ENCODE measurements at places on chromosomes 4 and X.

DNA sequence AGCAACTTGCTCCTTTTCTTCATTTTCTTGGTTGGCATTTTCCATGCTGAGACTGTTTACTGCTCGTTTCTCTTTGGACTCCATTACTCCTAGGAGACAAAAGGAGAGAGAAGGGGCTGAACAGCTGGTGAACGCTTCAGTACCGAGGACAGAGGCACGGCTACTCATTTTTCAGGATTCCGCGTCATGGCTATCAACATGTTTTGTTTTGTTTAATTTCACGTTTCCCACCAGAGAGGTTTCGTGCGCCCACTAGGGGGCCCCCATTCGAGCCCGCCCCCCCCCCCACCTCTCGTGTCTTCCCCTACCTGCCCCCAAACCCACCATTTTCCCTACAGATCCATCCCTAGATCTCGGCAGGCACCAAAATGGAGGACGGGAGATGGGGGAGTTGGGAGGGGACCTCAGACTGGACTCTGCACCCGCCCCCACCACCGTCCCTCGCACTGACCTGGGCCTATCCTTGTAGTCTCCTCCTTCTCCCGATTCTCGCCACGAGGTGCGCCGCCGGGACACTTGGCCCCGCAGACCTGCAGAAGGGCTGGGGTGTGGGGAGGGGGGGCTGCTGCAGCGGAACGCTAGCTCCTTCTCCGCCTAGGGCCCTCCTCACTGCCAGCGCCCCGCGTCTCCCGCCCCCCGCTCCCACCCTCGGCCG is 653 bp downstream of the BEX1 start:
- DNase-seq: peak; percentile 9

DNA sequence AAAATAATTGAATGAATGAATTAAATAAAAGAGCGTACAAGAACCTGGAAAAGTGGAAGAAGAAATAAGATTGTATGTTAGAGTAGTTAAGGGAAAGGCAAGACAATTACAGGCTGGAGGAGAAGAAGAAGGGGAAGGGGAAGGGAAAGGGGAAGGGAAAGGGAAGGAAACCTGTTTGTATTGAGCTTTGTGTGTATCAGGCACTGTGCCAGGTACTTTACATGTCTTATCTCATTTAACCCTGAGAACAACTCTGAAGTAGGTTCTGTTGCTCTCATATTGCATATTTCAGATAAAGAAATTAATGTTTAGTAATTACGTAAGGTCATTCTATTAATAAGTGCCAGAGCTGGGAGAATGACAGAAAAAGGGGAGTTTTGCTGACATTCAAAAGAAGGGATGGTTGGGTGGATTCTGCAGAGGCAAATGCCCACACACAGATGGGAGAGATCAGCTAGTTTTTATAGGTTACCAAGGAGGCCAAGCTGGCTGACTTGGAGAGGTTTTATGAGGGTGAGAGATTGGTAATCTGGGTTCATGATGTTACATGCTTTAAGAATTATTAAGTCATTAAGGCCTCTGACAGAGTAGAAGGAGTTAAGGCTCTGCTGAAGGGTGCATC is 92.3 kb upstream of the LCORL start:
- no peak for DNase-seq

GRCh38 chr4:26013629-26014028 is 99.6 kb downstream of the SMIM20 start:
- DNase-seq: no peak

DNA sequence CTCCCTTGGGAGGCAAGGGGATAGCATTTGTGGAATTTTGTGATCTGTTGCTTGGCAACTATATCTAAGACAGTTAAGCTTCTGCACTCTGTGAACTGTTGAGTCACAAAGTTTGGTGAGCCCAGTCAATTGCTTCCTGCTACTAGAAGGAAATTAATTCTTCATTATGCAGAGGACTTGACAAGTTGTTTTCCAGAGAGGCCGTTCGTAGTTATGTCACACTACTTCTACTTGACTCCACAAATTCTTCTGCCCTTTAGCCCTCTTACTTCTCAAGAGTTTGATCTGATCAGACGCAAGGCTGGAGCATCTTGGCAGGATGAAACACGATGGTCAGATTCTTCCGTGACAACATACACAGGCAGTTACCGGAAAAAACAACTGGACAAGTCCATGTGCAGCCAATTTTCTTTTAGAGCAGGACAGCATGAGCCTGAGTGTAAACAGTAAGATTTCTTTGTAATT is at the start of gene C4orf51:
C4orf51 (plus strand) TSS at position 156 of the 465 bp plus-strand sequence; CDS start at position 214, 58 bp downstream.
- peak; percentile 60 for DNase-seq

DNA sequence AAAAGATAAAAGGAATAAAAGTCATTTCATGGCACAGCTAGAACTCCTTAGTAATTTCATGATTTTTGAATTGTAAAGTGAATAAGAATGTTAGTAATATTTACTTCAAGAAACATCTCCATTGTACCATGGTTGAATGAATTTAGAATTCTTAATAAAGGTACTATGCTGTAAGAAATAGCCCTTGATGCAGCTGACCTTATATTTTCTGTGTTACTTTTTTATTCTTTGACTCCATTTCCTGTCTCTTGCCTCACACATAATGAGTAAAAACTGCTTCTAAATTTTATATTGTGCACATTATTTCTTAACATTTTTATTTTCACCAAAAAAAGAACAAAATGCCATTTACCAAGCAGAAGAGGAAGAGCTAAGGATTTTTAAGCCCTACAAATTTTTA is 81.9 kb upstream of the PDHA2 start:
- no peak for DNase-seq

DNA sequence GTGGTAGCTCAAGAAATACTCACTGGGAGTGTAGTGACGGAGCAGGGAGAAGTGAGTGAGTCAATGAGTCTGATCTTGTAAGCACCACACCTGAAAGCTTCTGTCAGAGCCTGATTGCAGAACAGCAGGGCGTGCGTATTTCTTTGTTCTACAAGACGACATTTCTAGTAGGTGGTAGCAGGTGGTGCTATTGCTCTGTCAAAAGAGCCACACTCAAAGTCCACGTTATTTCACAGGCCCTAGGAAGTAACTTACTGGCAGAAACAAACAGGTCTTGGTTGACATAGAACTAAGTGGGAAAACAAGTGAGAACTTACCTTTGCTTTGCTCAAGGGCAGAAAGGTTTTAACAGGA is 46.4 kb upstream of the SPRY1 start:
- DNase-seq: no peak

DNA sequence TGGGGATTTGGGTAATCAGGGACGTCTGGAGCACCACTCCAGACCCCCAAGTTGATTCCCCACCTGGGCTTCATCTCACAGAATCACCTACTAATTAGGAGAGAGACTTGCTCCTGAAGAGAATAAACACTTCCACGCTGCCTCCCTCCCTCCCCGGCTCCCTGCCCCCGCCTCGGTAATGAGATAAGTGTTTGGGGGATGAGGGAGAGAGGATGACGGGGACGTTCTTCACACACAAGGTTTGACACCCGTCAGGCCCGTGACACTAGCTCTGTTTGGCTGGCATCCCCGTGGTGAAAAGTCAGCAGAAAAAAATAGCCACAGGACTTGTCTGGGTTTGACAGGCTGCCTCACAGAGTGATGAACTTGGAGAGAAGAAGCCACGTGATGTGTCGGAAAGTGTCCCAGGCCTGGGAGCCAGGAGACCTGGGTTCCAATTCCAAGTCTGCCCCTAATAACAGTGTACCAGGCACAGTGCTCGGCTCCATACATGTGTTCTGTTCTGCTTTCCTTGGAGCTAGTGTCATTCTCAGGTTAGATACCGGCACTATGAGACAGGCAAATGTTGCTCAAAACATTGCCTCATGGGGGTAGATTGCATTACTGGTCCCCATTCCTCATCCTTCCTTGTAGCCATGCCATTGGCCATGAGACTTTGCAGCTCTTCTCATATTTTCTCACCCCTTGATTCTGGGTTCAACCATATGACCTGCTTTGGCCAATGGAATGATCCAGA is 578.0 kb downstream of the BCOR start:
- no peak for DNase-seq

DNA sequence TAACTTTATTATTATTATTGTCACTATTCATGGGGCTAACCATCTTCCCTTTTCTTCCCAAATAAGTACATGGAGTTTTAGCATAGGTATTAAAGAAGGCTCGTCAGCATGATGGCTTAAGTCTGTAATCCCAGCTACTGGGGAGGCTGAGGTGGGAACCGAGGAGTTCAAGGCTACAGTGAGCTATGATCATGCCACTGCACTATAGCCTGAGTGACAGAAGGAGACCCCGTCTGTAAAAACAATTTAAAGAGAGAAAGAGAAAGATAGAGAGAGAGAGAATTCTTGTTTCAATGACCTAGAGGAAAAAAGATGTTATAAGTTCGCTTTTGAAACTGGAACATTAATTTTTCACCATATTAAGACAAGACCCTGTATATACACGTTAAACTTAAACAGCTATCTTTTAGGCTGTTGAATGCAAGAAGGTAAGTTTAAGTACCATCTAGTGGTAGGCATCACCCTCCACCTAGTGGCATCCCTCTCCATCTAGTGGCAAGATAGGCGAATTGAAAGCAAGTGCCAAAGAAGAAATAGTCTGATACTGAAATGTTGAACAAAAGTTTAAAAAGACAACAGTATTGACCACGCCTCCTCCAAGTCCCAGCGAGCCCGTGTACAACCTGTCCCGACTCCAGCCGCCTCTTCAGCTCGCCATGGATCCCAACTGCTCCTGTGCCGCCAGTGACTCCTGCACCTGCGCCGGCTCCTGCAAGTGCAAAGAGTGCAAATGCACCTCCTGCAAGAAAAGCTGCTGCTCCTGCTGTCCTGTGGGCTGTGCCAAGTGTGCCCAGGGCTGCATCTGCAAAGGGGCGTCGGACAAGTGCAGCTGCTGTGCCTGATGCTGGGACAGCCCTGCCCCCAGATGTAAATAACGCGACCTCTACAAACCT is 26.0 kb upstream of the YTHDC1 start:
- peak; percentile 47 for DNase-seq

- DNase-seq: no peak
Observed at GRCh38 chrX:16702700-16703599, 9.5 kb downstream of the CTPS2 start.

DNA sequence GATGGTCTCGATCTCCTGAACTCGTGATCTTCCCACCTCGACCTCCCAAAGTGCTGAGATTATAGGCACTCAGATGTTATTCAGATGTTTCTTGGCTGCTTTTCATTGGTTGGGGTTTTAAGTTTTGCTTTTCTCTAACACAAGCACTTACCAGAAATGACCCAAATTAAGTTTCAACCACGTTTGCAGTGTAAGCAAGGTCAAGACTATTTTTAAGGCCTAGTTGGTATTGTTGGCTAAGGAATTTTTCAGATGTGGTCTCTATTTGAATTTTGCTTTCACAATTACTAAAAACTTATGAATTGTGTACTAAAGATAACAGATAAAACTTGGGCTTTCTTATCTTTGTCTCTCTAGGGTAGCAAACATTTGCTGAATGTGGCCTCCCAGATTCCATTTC is 1756.9 kb upstream of the TENM3 start:
- DNase-seq: no peak

- peak; percentile 59 for DNase-seq
Observed at GRCh38 chr4:94516067-94516466, 64.3 kb downstream of the PDLIM5 start.

DNA sequence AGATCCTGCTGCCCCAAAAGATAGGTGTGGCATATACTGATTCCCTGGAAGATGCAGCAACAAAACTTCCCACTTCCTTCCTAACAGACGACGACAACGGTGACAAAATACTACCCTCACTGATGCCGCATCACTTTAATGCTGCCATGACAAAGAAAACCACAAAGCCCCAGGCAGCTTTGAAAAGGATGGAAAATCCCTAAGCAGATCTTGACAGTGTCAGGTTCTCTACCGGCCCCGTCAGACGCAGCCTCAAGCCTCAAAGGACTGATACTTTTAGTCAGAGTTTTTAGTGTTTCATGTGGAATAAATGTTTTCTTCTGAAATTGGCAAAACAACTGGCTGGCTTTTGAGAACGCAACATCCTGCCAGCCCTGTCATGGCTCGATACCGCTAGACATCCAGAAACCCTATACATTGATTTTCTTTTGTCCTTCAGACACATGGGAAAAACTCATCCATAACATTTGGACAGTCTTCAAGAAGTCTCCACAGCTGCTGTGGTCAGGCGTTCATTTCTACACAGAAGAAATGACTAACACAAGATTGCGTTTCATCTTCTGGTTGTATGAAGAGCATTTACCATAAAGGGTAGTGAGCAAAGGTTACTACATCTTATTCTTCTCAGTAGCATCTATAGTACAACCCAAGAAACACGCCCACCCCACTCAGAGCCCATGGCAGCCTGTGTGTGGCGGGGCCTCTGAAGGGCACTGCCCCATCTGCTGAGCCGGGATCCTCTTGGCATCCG is 60.1 kb downstream of the GATB start:
- no peak for DNase-seq

DNA sequence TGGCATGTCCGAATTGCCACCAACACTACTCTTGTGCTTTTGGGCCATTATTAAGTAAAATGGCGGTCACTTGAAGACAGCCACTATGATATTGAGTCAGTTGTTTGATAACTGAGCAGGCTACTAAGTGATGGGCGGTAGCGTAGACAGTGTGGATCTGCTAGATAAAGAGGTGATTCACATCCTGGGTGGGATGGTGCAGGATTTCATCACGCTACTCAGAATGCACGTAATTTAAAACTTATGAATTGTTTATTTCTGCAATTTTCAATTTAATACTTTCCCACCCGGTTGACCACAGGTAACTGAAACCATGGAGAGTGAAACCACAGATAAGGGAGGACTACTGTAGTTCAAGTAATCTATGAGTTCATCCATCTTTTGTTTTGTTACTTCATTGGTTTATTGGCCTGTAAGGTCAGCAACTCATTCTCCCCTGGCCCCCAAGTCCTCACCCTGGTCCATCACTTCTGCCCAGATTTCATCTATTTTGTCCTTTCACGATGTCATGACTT is 2.9 kb downstream of the ARAF start:
- no peak for DNase-seq

DNA sequence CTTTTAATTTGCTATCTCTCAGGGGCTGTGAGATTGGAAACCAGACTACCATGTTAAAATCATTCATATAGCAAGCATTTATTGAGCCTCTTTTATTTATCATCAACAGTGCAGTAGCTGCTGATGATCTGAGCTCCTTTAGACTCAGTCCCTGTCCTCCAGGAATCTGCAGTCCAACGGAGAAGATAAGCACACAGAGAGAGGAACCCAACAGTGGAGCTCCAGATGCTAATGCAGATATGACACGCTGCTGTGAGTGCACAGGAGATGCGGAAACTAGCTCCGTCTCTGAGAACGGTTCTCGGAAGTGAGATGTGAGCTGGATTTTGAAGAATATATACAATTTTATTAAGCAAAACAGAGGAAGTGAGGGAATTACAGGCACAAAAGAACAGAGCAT is 35.4 kb downstream of the DCHS2 start:
- DNase-seq: no peak

DNA sequence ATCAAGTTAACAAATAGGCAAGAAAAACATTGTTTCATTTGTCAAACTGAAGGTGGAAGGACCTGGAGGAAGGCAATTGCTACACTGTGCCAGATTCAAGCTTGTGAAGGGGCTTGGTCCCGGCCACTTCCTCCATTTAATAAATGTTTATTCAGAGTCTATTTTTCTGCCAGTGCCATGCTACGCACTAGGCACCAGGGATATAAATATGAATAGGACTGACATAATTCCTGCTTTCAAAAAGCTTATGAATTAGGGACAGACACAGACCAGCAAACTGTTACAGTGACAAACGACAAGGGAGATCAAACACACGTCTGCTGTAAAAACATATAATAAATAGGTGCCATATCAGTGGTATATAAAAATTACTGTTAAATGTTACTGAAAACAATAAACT is 571 bp downstream of the TLR6 start:
- DNase-seq: no peak

All from stromal cell of bone marrow (primary cell).